ENCODE measurements at places on chromosomes 2 and 18.

DNA sequence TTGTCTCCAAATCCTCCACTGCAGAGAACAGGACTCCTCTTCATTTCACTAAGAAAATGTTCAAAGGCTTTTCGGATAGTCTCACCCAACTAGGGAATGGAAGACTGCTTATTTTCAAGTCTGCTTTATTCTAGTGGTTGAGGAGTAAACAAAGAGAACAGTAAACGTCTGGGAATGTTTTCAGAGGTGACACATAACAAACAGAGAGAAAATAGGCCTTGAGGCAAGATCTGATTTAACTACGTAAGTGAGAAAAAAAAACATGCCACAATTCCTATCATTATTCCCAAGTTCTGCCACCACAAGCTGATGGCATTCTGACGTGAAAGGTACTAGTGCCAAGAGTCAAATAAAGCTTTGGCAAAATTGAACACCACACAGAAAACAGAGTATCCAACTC is 16.7 kb upstream of the WIPF1 start:
- DNase-seq: no peak

- no peak for DNase-seq
Measured at GRCh38 chr2:230990899-230991150, 5.1 kb upstream of the SPATA3 start.

GRCh38 chr2:107036293-107036692 is 150.3 kb upstream of the ST6GAL2 start:
- DNase-seq: no peak

DNA sequence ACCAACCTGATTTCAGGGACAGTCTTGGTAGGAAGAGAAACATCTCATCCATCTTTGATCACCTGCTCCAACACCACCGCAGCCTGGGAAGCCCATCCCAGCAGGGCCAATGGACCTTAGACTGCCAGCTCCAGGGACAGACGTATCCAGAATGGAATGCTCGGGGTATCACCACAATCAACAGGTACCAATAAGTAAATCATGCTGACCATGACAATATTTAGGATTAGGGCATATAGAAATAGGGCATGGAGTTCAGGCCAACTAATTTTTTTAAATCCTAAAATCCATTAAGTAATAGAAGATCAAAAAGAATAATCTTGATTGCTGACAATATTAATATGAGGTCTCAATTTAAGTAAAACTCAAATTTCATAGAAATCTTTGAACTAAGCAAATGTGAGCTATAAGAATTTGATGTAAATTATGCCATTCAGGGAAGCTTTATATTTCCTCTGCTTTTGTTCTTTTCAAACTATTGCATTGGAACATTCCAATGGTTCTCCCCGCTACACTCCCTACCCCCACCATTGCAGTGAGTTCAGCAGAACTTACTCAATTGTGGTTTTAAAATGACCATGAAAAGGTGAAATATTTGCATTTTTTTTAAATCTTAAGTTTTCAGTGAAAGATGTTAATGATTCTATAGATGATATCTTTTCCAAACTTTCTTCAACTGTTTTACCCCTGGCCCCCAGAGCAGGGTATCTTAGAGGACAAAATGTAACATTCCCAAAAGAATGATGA is 138.6 kb downstream of the DNER start:
- no peak for DNase-seq

GRCh38 chr2:160210599-160211138 is 10.6 kb upstream of the ITGB6 start:
- DNase-seq: no peak

GRCh38 chr2:15943378-15944280 is 3.3 kb downstream of the MYCN start:
- peak; percentile 28 for DNase-seq

DNA sequence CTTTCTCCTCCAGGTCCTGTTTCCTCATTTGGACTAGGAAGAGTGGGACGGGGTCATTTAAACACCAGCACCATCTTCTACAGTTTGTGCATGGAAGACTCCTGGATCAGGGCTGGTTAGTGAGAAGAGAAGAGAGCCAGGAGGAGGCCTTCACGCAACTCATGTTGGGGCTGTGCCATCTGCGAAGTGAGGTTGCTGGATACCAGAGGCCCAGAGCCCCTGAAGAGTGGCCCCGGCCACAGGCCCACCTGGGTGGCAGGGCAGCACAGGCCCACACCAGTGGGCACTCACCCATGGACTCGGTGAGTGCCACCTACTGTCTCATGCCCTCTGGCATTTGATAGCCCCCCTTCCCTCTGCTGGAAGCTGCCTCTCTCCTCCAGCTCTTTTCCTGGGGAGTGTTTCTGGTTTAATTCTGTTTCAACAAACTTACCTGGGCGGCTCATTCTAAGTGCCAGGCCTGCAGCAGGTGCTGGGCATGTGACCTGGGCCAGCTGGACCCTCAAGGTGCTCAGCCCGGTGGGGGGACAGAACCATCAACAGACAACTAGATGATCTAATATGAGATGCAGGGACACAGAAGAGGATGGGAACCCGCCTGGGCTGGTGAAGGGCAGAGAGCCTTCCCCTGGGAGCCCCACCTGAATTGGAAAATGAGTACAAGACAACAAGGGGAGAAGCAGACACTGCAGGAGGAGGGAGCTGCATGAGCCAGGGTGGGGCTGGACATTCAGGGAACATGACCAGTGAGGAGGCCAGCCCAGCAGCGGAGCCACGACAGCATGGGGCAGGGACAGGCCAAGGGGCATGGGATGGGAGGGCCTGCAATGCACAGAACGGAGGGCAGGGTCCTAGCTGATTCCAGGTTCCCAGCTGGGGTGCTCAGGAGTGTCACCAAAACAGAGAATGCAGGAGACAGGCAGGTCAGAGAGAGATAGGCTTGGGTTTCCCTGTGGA is 70.6 kb downstream of the MARCO start:
- no peak for DNase-seq

- DNase-seq: no peak
Measured at GRCh38 chr2:173136599-173136998, 61.0 kb downstream of the MAP3K20 start.

GRCh38 chr2:203279288-203279687 is 40.5 kb downstream of the CYP20A1 start:
- no peak for DNase-seq

- no peak for DNase-seq
Measured at GRCh38 chr2:98463988-98464771, 19.5 kb downstream of the INPP4A start.

GRCh38 chr2:62197011-62197924 is 1.4 kb downstream of the B3GNT2 start:
- DNase-seq: no peak

DNA sequence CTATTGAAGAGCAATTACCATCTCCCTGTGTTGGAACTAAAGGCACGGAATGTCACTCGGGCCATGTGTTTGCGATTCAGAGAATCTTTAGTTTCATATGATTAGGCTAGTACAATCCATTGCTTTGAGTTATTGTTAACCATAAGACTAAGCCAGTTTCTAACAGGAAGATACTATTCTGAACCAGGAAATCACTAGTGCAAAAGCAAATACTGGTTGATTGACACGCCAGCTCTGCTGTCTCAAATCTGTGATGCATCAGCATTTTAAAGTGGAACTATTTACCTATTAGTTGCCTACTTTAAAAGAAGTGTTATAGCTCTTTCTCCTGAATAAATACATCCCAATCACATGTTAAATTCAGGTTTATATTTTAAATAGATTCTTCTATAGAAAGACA is 61.9 kb downstream of the AFTPH start:
- DNase-seq: no peak

DNA sequence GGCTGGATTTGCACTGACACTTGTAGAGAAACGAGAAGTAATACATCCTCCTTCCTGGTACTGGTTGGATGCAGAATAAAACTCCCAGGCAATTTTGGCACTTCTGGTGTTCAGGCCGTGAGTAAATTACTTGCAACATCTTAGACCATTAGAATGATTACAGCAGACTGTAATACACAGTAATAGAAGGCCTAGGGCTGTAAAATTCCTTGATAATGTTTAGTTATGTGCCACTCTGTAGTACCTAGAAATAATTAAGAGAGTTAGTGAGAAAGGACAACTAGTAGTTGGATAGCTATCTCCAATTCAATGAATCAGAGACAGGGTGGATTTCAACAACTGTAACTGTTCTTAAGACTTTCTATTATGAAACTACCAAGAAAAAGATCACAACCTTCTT is 356.3 kb upstream of the SETBP1 start:
- DNase-seq: no peak

DNA sequence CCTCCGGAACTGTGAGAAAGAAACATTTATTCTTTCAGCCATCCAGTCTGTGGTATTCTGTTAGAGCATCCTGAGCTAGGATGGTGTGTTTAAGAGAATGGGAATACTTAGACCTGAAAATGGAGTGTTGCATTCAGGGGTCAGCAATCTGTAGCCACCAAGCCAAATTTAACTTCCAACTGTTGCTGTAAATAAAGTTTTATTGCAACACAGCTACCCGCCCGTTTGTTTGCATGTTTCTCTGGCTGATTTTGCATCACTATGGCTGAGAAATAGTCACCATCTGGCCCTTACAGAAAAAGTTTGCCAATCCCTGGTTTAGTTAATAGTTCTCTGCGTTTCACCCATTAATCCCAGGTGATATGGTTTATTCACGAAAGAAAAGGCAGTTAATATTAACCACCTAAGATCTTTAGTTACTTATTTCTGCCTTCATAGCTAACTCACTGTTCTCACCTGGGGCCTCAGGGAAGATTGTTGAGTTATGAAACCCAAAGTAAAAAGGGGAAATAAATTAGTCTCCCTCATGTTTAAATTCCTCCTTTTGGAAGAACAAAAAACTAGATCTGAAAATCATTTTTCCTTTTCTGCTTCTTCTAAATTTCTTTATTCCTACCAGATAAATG is 9.5 kb upstream of the CYS1 start:
- DNase-seq: no peak

DNA sequence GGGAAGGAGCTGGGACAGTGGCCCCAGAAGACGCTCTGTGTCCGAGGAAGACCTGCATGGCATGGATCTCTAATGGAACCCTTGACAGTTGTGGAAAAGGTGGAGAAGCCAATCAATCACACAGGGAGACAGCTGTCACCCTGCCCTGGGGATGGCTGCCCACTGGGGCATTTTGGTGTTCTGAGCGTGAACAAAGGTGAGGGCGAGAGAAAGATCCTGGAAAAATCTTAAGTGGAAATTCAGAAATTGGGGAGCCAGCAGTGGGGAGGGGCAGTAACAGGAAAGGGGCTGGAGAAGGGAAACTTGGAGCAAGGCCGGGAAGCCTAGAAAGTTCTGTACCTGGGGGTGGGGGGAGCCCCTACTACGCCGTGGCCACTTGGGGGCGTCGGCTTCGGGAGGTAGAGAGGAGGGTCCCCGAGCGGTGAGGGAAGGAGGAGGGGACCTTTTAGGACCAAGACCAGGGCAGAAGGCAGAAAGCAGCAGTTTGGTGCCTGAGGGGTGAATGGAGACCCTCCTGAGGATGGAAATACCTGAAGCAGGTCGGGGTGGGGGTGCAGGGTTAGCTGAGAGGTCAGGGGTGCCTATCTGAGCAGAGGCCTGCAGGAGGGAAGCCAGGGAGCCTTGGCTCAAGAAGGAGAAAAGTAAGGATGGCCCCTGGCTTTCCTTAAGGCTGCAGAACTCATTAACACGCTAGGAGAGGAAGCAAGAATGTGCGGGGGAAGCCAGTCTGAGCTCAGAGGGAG is 30.0 kb downstream of the NGEF start:
- no peak for DNase-seq

GRCh38 chr2:46841621-46842020 is 74.0 kb downstream of the MCFD2 start:
- DNase-seq: no peak

- DNase-seq: no peak
Measured at GRCh38 chr2:208799397-208799796, 392.8 kb downstream of the PTH2R start.

GRCh38 chr2:217433522-217433921 is 569.3 kb downstream of the TNS1 start:
- no peak for DNase-seq

DNA sequence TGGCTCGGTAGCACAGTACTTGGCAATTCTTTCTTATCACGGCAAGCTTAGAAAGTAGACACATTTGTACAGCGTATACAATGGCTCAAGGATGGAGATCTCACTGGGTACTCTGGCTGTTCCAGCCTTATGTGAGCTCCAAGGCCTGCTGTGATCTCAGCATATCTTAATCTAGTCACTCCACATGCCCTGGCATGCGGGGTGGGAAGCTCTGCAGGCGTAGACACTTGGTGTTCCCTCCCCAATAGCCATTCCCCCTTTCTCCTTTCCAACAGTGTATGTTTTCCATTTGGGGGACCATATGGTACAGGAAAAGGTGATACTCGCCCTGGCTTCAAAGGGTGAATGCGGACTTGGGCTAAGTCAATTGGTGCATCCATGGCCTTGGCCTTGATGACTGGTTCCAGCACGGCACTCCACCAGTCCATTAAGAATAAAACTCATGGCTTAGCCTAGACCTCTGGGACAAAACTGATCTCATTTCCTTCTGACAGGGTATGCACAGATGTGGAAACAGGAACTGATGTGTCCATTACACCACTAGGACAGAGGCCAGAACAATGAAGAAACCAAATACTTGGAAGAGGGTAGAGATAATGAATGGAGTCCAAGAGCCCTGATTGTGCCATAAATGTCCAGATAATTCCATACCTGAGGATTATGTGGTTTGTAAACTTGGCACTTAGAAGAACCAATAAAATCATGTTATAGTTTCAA is 28.4 kb downstream of the TGIF1 start:
- DNase-seq: peak; percentile 82

GRCh38 chr2:145199827-145200706 is 680.1 kb upstream of the ZEB2 start:
- no peak for DNase-seq

DNA sequence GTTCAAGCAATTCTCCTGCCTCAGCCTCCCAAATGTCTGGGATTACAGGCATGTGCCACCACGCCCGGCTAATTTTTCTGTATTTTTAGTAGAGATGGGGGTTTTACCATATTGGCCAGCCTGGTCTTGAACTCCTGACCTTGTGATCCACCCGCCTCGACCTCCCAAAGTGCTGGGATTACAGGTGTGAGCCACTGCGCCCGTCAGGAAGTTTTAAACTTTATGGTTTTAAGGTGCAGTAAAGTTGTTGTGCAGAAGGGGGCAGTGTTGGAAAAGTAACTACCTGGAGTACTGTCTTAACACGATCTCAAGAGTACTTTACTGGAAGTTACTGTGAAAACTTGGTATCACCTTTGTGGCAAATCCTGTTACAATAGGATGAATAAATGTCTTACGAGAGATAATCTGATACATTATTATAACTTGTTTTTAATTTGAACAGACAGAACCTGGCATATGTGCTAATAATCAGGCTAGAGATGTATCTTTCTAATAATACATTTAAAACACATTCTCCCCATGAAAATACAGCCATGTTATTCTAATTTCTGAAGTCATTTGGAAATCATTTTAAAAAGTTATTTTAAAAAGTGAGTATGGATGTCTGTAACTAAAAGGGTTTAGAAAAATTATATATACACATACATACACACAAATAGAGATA is 10.8 kb downstream of the SPDYA start:
- peak; percentile 24 for DNase-seq

All from cerebellum (tissue), 4 donors.